ENCODE measurements at places on chromosomes 4 and X.

GRCh38 chr4:37471971-37472370, 214.2 kb downstream of the RELL1 start:
- H3K4me3 ChIP-seq: no peak overlapping the region
- no peaks in the 10 kb centered on the region for H3K36me3 ChIP-seq
- no peaks in the 10 kb centered on the region for H3K27me3 ChIP-seq
- H3K27ac ChIP-seq: no peak overlapping the region
- no peaks in the 10 kb centered on the region for H3K4me1 ChIP-seq
- no peak for DNase-seq

DNA sequence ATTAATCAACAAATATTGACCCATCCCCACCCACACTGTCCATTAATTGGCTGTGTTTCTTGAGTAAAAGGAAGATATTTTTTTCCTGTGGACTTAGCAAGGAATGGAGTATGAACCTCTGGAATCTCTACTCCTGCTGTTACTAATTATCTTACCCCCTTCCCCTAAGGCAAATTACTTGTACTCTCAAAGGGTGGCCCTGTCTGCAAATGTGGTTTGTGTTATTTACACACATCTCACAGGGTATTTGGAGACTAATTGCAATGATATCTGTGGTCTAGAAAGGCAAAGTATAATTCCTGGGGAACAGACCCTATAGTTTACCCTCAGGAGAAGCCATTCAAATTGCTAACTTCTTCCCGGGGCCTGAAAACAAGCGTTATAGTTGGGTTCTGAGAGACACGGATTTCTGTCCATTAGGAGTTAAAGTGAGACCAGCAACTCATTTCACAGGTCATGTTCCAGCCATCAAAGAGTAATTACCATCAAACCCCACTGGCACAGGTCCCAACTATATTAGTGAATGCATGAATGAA, 133.0 kb upstream of the RASGEF1B start:
- H3K4me1 ChIP-seq: no peaks in the 10 kb centered on the region
- no peaks in the 10 kb centered on the region for H3K36me3 ChIP-seq
- DNase-seq: no peak
- H3K27ac ChIP-seq: no peak overlapping the region
- H3K4me3 ChIP-seq: no peak overlapping the region

- H3K4me1 ChIP-seq: no peaks in the 10 kb centered on the region
- no peak overlapping the region for H3K27ac ChIP-seq
- no peak overlapping the region for H3K4me3 ChIP-seq
Observed at GRCh38 chrX:66677430-66677829, 38.6 kb upstream of the EDA2R start.

DNA sequence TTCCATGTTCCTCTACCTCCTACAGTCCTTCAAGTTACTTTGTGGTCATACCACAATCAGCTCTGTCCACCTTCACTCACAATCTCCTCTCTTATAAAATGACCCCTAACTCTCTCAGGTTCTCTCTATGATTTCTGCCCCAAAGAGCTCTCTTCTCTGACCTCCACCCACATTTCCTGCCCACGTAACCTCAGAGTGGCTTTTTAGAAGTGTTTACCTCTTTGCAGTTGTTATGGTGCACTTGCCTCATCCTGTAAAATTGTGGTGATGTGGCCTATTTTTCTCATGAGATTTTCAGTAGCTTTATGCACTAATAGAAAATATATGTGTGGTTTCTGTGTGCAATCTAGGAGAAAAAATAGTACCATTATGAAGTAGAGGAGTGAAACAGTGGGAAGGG, 215.8 kb downstream of the PACRGL start:
- H3K36me3 ChIP-seq: no peaks in the 10 kb centered on the region
- peaks cover 9% of the 10 kb centered on the region for H3K4me1 ChIP-seq
- no peak overlapping the region for H3K27ac ChIP-seq
- DNase-seq: peak; percentile 53
- H3K27me3 ChIP-seq: no peaks in the 10 kb centered on the region

DNA sequence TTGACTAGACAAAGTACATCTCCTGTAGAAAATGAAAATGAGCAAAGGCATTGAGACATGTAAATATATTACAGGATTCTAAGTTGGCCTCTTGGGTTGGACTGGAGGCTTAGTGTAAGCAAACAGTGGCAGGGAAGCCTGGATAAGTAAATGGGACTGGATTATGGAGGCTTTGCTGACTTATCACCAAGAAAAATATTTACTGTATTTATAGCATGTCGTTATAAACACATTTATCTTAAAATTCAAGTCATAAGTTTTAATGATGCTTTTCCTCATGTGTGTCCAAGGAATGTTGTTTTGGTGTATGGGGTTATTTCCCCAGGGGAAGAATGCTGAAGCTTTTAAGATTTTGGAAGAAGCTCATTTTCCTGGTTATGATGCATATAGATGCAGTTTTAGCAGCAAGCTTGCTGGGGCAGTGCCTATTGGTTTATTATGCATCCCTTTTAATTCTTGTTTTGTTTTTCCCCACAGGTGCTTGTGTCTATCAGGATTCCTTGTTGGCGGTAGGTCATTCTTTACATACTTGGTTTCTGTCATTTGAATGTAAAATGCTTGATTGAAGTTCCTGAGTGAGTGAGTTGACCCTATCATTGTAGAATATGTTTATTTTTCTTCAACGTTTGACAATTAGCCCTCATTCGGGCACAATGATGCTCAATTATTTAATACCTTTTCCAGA, 8.5 kb downstream of the FRAS1 start:
- DNase-seq: no peak
- peaks cover 4% of the 10 kb centered on the region for H3K27me3 ChIP-seq
- no peaks in the 10 kb centered on the region for H3K36me3 ChIP-seq
- H3K4me3 ChIP-seq: no peak overlapping the region
- no peaks in the 10 kb centered on the region for H3K4me1 ChIP-seq

GRCh38 chr4:101660607-101661006, 129.9 kb upstream of the BANK1 start:
- no peak for DNase-seq
- H3K4me1 ChIP-seq: no peaks in the 10 kb centered on the region
- no peaks in the 10 kb centered on the region for H3K27me3 ChIP-seq
- H3K36me3 ChIP-seq: no peaks in the 10 kb centered on the region
- H3K4me3 ChIP-seq: no peak overlapping the region
